Activated T-cell treated with anti-CD3 and anti-CD28 coated beads, Interleukin-2, amount 50 U/mL, for 72 hours (primary cell): ENCODE measurements at places on chromosomes 7 and 10.

DNA sequence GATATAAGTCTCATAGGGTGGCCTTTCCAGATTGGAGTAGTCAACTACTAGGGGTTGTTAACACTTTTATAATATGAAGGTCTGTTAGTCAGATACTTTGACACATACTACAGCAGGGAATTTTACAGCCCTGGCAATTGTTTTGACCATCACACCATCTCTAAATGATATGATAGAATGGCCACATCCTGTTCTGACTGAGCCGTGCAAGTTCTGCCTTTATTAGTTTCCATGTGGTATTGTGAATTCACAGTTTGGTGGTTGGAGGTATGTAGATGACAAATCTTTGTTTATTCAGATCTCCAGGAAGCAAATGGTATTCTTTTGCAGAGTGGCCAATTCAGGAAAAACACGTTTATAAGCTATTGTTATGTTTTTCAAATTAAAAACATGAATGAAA is 83.0 kb downstream of the NRG3 start:
- no peak for DNase-seq

- DNase-seq: no peak
Measured at GRCh38 chr7:133475655-133476054, 222.8 kb downstream of the EXOC4 start.

- DNase-seq: peak; percentile 61
Measured at GRCh38 chr10:132142396-132143161, 44.2 kb upstream of the DPYSL4 start.

DNA sequence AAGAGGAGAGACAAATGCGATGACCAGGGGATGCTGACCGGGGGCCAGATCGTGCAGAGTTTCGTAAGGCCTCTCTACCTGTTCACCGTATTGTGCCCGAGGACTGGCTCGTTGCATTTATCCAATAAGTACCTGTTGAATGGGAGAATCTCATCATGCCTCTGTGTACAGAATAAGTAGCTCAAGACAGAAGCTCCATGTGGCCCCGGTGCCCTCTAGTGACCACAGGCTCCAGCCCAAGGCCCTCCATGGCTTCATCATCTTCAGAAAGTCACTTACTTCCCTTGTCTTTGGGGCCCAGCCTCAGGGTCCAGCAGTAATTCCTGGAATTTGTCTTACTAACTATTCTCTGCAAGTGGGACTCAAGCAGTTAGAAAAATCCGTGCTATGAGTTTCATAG is 151.0 kb downstream of the CHN2 start:
- DNase-seq: peak; percentile 29

DNA sequence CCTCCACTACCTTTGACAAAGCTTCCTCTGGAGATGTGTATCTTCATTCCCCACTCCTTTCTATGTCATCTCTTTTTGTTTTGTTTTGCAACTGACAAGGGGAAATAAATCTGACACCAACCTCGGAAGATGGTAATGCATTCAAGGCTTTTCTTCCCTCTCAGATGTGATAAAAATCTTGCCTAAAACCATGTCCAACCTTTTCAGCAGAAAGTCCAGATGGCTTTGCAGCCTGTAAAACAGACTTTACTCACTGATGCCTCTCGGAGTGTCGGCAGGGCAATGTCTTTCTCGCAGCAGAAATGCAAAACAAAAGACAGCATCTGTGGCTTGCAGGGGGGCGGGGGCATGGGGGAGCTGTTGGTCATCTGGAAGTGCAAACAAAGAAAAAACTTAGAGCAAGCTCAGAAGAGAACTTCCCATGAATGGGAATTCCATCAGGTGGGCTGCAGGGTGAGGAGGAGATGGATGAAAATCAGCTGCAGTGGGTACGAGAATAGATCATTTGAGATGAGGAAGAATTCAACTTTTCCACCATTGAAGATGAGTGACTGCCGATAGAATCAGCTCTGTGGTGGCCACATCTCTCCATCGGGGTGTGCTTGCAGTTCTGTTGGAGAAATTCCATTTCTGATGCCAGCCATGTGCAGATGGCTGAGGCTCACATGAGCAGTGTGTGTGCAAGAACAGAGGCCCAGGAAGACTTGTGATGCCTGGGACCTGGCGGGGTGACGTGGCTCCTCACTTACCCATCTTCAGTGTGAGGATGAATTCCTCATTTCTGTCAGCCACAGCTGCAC is 237.7 kb downstream of the WDR37 start:
- DNase-seq: no peak

GRCh38 chr7:87858417-87859100 is 17.6 kb downstream of the SLC25A40 start:
- no peak for DNase-seq

- peak; percentile 62 for DNase-seq
Measured at GRCh38 chr10:44386546-44387052, 1.7 kb upstream of the CXCL12 start.

- no peak for DNase-seq
Measured at GRCh38 chr7:72317341-72317740, 94.8 kb downstream of the CALN1 start.

GRCh38 chr10:120606051-120606764 is 149.2 kb downstream of the PLPP4 start:
- no peak for DNase-seq

GRCh38 chr7:158003441-158004122 is 584.0 kb downstream of the PTPRN2 start:
- DNase-seq: no peak

GRCh38 chr10:114278140-114278883 is 39.3 kb downstream of the VWA2 start:
- DNase-seq: no peak

GRCh38 chr10:34147641-34148304 is 667.3 kb downstream of the PARD3 start:
- DNase-seq: no peak

DNA sequence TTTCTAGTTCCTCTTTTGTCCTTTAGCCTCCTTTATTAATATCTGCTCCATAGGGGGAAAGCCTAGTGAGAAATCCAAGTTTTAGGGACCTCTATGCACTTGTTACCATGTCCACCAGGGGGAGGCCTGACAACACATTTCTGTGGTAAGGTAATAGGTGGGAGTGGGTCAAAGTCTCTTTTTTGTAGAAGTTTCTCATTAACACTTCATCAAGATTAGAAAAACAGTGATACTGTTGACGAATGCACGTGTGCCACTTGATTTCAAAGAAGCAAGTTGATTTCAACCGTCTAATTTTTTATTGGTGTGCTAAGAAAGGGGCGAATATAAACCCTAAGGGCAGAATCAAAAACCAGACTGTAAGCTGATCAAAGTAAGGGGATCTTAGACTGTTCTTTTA is 30.6 kb downstream of the CISD1 start:
- DNase-seq: peak; percentile 64

GRCh38 chr7:138299066-138299465 is 161.0 kb upstream of the TRIM24 start:
- no peak for DNase-seq

- DNase-seq: peak; percentile 6
Measured at GRCh38 chr7:24825931-24826661, 68.8 kb upstream of the GSDME start.

GRCh38 chr10:38118072-38118807 is 24.1 kb downstream of the ZNF37A start:
- no peak for DNase-seq

DNA sequence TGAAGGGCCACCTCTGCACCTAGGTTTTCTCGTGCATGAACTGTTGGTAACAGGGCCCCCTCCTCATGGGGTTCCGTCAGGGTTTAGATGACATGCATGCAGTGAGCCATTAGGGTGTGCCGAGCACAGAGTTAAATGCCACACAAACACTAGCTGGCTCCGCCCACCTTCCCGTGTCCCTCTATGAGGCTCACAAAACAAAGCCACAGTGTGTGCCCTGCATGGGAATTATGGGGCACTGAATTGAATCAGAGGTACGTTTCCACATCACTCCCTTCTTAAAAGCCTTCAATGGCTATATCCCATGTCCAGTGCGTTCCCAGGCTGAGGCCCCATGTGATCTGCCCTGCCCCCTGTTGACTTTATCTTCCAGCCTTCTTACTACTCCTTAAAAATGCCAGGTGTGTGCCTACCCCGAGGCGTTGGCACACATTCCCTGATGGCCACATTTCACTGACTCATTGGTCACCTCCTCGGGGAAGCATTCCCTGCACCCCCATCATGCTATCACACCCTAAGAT is 35.7 kb downstream of the GSDME start:
- no peak for DNase-seq

DNA sequence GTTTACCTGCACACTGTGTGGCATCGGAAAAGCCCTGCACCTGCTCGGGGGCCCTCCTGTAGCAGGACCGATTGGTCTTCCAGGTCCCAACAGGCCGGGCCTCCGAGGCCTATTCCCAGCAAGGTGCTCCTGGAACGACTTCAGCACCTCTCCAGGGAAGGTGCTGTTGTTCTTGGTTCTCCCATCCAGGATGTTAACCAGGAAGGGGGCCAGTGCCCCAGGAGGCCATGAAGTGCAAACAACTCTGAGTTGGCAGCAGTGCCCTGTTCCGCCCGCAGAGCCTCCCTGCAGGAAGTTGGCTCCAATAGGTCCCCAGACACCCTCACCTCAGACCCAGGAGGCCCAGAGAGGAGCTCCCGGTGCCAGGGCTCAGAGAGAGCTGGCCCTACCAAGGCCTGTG is 64.0 kb upstream of the DUSP5 start:
- DNase-seq: no peak

DNA sequence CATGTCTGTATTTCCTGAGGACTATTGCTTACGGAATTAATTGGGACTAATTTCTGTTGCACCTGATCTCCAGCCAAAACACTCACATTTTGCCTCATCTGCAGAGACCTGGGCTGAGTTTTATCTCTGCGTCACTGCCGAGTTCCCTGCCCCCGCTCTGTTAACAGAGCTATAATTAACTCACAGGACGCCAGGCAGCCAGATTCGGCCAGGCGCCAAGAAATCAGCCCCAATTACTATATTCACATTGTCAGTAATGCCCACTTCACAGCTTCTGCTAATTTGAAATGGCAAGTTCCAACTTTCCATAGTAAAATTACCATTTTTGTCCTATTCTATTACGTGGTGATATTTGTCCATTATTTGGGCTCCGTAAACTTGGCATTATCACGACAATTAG is 130.5 kb downstream of the CUX1 start:
- no peak for DNase-seq

DNA sequence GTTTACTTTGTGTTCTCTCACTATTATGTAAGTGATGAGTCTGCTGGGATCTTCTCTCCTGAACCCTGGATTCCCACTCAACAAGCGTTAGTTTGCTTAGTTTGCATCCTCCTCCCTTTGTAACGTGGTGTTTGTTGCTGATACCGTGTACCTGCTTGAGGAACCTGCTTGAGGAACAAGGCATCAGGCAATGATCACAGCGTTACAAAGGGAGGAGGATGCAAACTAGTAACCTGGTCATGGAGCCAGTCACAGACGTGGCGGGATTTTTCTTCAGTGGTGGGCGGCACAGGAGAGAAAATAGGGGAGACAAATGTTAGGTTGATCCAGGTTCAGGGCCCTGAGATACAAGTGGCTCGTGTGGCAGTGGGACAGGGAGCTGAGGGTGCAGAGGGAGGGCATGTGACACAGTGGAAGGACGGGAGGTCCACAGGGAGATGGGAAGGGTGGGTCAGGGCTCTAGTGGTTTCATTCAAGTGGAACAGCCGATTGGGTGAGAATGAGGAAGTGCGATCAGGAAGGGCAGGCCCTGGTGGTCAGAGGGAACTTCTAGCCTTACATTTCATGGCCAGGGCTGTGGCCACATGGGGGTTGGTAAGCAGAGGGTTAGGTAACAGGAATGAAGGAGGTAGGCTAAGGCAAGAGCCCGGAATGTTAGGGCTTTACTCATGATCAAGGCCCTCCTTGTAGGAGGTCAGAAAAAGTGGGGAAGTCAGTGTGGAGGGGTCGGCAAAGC is 38.0 kb downstream of the SNX10 start:
- no peak for DNase-seq

DNA sequence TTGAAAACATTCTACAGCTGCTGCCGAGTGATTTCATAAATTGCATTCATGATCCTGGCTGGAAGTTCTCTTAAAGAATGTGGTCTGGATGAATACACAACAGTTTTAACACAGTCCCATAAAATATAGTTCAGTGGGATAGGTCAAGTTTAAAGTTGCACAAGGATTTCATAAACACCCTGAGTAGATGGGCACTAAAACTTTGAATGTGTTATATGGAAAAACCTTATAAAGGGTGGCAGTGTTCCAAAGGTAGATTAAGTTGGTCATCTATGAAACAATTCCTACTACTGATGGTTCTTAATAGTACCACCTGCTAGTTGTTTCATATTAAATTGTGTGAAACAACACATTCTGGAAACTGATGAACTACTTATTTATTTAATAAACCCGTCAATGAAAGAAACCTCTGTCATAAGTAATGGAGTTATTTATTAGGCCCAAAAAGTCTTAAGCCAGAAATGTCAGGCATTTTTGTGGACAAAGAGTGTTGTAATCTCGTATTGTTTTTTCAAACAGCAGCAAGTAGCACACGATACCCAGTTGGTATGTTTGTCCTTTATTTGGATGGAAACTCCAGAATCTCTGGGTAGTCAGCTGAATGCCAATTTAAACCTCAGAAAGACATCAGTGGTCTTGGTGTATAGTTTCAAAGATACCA is 14.3 kb upstream of the RPA3 start:
- no peak for DNase-seq

- peak; percentile 31 for DNase-seq
Measured at GRCh38 chr7:98211221-98211675, at the start of gene BHLHA15. Gene BHLHA15, plus strand, starts transcription at chr7:98211439. Its CDS starts 871 bp downstream, at chr7:98212310.

DNA sequence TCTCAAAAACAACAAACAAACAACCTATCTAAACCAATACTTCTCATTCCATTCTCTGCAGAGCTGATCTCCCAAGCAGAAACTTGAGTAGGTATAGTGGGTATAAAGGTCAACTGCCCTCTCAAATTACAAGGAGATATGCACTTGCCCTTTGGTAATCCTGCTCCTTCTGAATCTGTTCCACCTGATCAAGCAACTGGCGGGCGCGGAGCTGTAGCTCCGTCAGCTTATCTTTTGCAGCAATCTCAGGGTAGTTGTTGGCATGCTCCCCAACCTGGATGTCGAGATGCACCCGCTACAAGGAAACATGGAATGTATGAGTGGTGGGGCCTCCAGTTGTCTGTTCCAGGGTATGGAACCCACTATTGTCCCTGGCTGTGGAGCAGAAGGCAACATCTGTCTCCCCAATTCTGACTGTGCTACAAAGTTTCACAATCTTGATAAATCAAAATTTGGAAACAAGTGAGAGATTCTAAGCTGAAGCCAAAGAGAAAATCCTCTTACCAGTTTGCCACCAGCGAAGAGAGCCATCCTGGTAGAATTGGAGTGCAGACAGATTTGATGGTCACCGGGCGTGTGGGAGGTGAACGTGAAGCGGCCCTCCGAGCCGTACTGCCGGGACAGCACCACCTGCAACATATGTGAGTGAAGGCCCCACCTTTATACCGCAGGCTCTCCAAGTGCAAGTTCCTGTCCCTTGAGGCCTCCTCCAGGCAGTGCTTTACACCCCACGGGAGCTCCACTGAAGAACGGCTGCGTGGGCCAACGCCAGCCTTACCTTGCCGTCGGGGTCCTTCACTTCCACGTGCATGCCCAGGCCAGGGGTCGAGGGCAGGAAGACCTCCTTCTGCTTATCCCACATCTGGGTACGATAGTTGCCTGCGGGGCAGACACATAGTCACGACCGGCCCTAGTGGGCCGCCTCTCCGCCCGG is 819 bp downstream of the TMED4 start:
- peak; percentile 57 for DNase-seq
